ENCODE measurements at places on chromosomes 2 and 18.

DNA sequence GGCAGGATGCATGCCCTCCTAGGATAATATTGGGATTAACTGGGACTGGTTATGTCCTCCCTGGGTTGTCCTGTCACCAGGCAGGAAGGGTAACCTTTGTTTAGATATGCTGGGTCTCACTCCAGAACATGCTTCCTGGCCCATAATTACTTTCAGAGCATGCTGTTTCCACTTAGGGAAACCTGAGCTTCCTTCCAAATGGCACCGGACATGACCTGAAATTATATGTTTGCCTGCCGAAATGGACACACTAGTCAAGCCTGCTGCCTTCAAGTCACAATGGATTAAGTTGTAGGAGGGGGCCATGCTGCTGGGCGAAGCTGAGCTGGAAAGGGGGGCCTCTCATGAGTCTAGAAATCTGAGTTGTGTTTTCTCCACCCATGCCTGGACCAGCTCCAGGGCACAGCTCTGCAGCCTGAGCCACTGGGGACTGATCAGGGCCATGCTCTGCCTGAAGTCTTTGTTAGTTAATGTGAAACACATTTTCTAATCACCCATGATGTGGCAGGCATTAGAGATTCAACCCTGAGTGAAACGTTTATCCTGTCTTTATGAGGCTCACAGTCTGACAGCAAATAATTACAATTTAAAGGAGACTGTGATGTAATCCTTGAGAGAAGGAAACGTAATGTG, 273.3 kb downstream of the TNS1 start:
- no peak for DNase-seq

GRCh38 chr2:37283207-37283606, 41.4 kb downstream of the PRKD3 start:
- no peak for DNase-seq

- DNase-seq = no peak
Observed at GRCh38 chr2:170567429-170567828, 147.7 kb upstream of the SP5 start.

- DNase-seq = no peak
Observed at GRCh38 chr2:128668946-128669345, 350.3 kb upstream of the HS6ST1 start.

- no peak for DNase-seq
Observed at GRCh38 chr18:2918761-2919550, 72.2 kb downstream of the EMILIN2 start.

GRCh38 chr2:150938527-150938926, 323.1 kb downstream of the RBM43 start:
- DNase-seq = no peak

DNA sequence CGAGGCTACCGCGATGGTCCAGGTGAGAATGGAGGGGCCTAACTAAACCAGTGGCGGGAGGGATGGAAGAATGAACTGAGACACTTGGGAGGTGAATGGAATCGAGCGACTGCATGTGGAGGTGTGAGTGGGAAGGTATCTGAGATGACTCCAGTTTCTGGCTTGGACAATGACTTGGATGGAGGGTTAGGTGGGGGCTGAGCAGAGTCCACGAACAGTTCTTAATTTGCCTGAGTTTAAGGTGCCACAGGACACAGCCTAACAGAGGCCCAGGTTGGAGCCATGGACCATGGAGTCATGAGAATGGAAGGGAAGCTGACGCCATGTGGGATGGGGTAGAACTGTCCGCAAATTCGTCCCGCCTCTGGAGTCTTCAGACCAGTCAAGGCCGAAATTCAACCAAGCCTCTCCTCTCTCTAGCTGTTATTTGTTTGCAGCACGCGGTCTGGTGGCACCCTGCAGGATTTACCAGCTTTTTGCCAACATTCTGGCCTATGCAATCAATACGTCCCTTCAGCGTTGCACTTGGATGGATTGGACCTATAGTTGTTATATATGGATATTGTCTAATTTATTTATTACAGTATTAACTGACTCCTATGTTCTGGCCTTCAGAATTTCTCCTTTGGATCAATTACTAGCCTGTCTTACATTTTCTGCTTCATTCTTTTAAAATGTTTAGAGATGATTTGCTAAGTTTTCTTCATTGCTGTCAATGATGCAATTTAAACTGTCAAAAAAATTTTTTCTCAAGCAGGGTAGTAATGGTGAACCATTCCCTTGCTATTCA, 940 bp upstream of the BOLA3 start:
- no peak for DNase-seq

DNA sequence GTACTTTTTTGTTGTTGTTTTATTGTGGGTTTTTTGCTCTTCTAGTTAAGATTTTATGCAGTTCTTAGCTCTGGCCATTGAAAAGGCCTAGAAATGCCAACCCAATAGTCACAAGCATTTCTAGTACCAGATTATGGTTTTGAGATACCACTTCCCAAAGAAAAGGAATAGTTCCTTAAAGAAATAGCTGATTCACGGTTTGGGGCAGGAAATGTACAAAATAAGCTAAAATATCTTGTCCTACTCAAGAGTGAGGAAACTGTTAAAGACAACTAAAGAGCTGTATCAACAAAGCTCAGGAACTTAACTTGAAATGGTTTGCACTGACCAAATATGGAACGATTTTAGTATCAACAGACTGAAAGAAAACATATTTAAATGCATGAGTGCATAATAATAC, 35.4 kb downstream of the PGAP1 start:
- DNase-seq = no peak

GRCh38 chr2:239958473-239958765, 66.7 kb downstream of the NDUFA10 start:
- no peak for DNase-seq

DNA sequence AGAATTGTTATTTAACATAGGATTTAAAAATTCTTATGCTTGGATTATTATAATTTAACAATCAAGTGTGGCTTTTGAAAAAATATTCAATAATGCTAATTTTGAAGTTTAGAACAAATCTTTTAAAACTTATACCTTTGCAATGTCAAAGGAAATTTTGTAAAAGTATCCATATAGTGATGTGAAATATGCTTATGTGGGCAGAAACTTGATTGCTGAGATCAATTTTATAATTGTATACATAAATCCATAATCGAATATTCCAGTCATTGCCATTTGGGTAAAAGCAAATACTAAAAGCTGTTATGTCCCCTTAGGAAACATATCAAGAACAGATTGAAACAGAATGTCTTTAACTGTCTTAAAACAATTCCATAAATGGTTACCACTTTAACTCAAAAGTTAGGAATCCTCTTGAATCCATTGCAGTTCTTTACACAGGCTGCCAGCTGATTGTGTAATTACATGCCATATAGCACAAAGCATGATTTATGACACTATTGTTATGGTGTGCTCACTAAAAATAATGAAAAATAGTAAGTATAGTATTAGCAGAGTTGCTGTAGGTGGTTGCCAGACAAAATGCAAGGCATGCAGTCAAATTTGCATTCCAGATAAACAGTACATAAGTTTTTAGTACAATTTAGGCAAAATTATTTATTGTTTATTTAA, 24.2 kb downstream of the PLCL1 start:
- DNase-seq = no peak

GRCh38 chr2:224836263-224836662, 120.1 kb upstream of the CCDC195 start:
- DNase-seq = no peak

- no peak for DNase-seq
Observed at GRCh38 chr2:109700680-109701274, 86.6 kb downstream of the SOWAHC start.

Data from GM13977 (cell line).